ENCODE measurements at places on chromosomes 12 and 14.

GRCh38 chr12:81472934-81473333, 286.2 kb downstream of the PPFIA2 start:
- no peak for DNase-seq

- no peak for DNase-seq
These were observed 3.5 kb downstream of the FOXG1 start for GRCh38 chr14:28770061-28770460.

GRCh38 chr14:91252871-91253794, 8.6 kb upstream of the GPR68 start:
- DNase-seq, result no peak

- DNase-seq, result no peak
These were observed 12.5 kb downstream of the TM7SF3 start for GRCh38 chr12:27001663-27002062.

DNA sequence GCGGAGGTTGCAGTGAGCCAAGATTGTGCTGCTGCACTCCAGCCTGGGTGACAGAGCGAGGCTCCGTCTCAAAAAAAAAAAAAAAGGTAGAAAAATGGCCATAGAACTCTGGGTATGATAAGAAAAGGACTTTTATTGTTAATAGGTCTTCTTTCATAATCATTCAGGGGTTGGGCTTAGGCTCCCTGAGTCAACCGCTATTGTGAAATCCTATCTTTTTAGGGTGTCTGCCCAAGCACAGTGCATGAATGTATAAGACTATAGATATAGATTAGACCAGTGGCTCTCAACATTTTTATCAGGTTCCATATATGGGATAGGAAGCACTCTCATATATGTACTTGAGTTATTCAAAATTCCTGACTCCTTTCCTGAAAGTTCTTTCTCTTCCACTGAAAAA, 48.7 kb upstream of the USP15 start:
- DNase-seq, result no peak

DNA sequence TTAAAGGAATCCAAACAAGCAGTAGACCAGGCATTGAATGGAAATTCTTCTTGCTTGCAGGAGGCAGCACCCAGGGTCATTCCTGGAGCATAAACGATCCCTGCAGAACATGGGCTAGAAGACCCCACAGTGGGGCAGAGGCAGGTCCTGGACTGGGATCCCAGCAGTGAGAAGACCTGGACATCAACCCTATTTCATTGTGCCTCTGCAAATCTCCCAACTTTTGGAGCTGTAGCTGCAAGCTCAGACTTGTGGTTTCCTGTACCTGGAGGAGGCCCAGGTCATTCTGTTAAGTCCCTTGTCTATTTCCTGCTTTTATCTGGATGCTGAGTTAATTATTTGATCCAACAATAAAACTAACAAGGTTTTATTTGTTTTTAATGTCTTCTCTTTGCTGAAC, 61.7 kb downstream of the CALM1 start:
- DNase-seq, result no peak

DNA sequence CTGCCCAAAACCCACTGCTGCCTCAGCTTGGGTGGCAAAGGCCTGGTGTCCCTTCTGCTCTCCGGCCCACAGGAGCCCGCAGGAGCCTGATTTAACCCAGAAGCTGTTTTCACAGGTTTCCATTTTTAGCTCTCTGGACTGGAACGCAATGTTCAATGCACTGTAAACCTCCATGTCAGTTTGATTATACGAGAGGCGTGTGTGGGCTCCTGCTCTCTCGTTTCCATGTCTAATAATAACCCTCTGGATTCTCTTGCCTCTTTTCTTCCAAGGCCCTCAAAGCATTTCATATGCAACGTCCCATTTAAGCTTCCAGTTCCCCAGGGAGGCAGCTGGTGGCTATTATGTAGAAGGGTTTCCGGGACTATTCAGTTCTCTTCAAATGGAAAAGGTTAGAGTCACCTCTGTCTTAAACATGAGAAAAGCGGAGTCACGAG, 161.1 kb downstream of the SUDS3 start:
- no peak for DNase-seq

- DNase-seq, result no peak
These were observed 77.7 kb upstream of the TRAF3 start for GRCh38 chr14:102699416-102700110.
